ENCODE measurements at places on chromosomes 5 and 9.

DNA sequence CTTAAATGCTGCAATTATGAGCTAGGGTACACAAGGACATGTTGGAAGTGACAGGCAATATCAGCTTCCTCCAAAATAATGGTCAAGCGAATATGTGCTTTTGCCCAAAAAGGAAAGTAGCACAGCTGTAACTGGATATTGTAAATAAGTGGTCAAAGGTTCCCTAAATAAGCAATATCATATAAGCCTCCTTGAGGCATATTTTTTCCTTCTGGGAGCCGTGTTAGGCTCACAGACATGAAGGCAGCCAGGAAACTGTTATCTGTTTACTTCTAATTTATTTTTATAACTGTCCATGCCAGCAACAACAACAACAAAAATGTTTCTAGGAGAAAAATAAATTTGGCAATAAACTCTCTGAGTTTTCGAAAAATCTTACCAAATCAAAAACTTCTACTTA lies 648.3 kb downstream of the PDE4D start:
- DNase-seq, result no peak

DNA sequence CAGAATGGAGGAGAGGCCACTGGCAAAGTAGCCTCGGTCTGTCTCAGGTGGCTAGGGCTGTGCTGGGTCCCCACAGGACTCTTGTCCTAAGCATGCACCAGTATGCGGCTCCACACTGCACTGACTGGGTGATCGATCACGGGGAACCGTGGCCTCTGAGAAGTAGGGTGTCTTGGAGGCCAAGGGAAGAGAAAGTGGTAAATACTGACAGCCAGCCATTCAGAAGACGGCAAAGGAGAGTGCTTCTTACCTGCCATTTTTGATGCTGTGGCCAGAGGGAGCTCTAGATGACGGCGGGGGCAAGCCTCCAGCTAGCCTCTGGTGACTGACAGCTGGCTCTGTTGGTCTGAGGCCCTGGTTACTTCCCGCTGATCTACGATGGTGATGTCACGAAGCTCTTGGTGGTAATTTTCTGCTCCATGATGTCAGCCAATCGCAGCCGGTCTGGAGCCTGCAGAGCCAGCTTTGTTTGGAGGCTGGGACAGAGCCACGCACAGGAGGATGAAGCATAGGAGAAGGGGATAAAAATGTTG lies 40.4 kb upstream of the GADD45G start:
- DNase-seq, result no peak

DNA sequence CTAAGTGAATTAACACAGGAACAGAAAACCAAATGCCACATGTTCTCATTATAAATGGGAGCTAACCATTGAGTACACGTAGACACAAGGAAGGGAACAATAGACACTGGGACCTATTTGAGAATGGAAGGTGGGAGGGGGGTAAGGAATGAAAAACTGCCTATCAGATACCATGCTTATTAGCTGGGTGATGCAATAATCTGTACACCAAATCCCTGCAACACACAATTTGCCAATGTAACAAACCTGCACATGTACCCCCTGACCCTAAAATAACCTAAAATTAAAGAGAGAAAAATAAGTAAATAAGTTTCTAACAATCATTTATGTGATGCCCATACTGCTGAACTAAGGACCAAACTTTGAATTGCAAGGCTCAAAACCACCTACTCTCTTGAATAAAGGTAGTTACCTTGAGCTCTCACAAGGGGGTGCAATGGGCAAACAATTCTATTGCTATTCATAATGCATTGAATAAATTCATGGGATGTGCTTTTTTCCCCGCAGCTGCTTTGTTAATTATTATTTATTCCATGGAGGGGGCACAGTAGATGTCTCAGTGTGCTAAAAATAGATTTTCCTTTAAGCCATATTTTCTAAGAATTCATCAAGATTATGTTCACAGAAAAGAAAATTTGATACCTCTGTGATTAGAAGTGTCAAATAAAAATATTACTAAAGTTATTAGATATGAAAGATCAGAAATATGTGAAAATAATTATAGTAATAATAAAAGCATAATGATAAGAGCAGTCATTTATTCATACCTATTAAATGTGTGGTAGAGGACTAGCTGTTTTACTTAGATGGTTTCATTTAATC lies 76.2 kb upstream of the PTPN3 start:
- no peak for DNase-seq

DNA sequence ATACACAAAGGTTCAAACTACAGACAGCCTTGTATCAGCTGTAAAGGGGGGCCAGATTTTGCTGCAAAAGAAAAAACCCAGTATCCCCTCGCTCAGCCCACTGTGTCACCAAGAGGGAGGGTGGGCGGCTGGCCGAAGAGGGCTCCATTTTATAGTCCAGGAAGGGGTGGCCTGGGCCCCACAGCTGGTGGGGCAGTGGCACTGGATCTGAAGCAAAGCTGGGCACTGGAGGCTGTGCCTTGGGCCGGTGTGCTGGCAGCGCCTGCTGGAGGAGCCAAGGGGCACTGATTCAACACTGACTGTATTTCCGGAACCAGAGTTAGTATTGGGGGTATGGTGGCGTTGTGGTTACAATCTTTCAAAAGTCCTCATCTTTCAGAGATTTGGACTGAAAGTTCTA lies 9.1 kb downstream of the BRD3 start:
- DNase-seq, result no peak

DNA sequence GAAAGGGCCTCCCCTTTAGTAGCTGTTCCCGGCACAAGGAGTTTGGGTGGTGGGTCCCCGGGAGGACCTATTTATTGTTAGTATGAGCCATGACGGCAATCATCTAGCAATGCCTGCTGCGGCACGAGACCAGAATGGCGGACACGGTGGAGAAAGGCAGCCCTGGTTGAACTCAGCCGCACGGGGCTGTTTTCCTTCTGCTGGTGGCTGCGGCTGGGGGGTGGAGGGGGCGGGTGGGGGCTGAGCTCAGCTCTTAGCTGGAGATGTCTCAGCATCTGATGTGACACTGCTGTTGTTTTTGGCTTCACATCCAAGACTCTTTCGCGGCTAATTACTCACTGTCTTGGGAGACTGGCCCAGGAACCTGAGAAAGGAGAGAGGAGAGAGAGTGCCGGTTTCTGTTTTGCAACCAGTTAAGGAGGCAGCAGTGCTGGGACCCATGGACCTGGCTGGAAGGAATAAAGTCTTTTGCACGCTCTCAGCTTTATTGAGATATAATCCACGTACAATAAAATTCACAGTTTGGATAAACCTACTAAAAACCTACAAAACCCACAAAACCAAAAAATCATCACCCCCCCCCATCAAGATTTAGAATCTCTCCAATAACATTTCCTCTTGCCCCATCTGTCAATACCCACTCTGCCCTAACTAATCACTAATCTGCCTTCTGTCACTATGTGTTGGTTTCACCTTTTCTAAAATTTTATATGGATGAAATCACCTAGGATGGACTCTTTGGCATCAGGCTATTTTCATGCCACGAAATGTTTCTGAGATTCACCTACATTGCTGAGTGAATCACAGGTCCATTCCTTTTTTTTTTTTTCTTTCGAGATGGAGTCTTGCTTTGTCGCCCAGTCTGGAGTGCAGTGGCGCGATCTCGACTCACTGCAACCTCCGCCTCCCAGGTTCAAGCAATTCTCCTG lies 81.8 kb upstream of the NEURL1B start:
- DNase-seq, result no peak

GRCh38 chr5:117095346-117096332 lies 521.0 kb upstream of the SEMA6A start:
- no peak for DNase-seq

DNA sequence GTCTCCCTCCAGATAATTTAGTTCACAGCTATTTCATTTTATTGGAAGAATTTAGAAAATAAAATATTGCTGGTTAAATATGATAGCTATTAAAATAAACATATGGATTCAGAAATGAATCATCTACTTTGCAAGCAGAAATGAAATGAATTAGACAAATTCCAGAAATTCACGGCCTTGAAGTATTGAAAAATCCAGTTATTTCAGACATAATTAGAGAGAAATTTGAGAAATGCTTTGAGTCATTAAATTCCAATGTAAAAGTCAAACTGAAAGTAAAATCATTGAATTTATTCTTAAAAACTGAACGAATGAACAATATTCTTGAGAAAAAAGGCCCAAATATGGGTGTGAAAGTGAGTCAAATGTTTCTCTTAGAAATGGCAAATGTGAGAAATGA lies 632.6 kb upstream of the EDIL3 start:
- no peak for DNase-seq

DNA sequence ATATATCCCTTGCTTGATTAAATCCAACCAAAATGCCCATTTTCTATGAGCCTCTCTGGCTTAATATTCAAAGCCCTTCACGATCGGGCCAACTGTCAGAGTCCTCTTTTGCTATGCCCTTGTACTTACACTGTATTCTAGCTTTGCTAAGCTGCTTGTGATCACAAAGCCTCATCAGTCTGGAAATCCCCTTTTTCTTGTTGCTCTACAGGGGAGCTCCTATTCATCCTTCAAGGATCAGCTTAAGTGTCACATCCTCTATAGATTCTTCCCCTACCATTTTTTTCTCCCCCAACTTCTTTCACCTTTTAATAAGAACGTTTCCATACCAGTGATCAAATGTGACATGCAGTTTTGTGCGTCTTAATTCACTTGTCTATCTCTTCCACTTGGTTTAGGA lies 450.4 kb upstream of the CHD1 start:
- DNase-seq, result no peak
